ENCODE measurements at places on chromosomes 12 and 14. TPM values are rescaled to one million over a fixed set of nuclear protein-coding genes. Genes with fewer than 3 reads are reported as not detected.

Gene GPR137C
- total RNA-seq = 19.5 TPM

Gene CYP27B1
- 1.7 TPM for total RNA-seq

DNA sequence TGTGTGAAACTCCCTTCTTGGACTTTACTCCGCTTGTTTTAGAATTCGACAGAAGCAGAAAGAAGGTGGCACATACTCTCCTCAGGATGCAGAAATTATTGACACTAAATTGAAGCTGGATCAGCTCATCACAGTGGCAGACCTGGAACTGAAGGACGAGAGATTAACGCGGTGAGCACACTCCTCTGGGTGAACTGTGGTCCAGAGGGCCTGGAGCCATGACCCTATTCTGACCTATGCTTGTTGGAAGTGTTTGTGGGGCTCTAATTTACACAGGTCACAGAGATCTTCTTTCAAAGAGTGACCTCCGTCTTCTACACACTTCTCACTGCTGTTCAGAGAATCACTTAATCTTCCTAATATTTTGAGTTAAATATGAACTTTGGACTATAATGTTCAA, 72.5 kb upstream of the MYF6 start:
- H3K4me3 ChIP-seq = no peak overlapping the region
- H3K36me3 ChIP-seq = no peaks in the 10 kb centered on the region
- no peak for DNase-seq
- H3K27ac ChIP-seq = no peak overlapping the region
- H3K27me3 ChIP-seq = peaks cover 1% of the 10 kb centered on the region

- H3K27ac ChIP-seq = no peak overlapping the region
- no peak for DNase-seq
- no peaks in the 10 kb centered on the region for H3K4me1 ChIP-seq
- H3K4me3 ChIP-seq = no peak overlapping the region
- no peaks in the 10 kb centered on the region for H3K27me3 ChIP-seq
Measured at GRCh38 chr12:126891789-126892188, 1375.2 kb upstream of the TMEM132C start.

GRCh38 chr12:43733687-43734086, 24.9 kb downstream of the PUS7L start:
- no peaks in the 10 kb centered on the region for H3K4me1 ChIP-seq
- no peaks in the 10 kb centered on the region for H3K27me3 ChIP-seq
- no peak overlapping the region for H3K27ac ChIP-seq
- H3K36me3 ChIP-seq = no peaks in the 10 kb centered on the region

GRCh38 chr14:42523666-42524065, 917.0 kb downstream of the LRFN5 start:
- H3K4me1 ChIP-seq = peaks cover 27% of the 10 kb centered on the region
- DNase-seq = no peak
- H3K27me3 ChIP-seq = peaks cover 8% of the 10 kb centered on the region

- H3K4me3 ChIP-seq = peak overlapping the region; percentile 99
- peak overlapping the region; percentile 96 for H3K27ac ChIP-seq
- no peaks in the 10 kb centered on the region for H3K36me3 ChIP-seq
Measured at GRCh38 chr14:85531587-85532373, 1.8 kb downstream of the FLRT2 start.

Gene EXOC3L4
- total RNA-seq = 0.81 TPM

GRCh38 chr14:104820669-104821228, 19.8 kb downstream of the ZBTB42 start:
- peaks cover 8% of the 10 kb centered on the region for H3K4me1 ChIP-seq
- H3K27me3 ChIP-seq = peaks cover 21% of the 10 kb centered on the region
- H3K36me3 ChIP-seq = peaks cover 10% of the 10 kb centered on the region
- DNase-seq = peak; percentile 83
- no peak overlapping the region for H3K4me3 ChIP-seq

Gene RHOJ
- not detected for total RNA-seq

GRCh38 chr12:88310666-88311065, 168.6 kb downstream of the TMTC3 start:
- no peaks in the 10 kb centered on the region for H3K36me3 ChIP-seq
- no peak overlapping the region for H3K4me3 ChIP-seq
- H3K4me1 ChIP-seq = no peaks in the 10 kb centered on the region
- no peak overlapping the region for H3K27ac ChIP-seq
- no peak for DNase-seq
- no peaks in the 10 kb centered on the region for H3K27me3 ChIP-seq

GRCh38 chr14:95536671-95537070, 1.8 kb downstream of the GLRX5 start:
- H3K27me3 ChIP-seq = peaks cover 5% of the 10 kb centered on the region
- H3K4me1 ChIP-seq = peaks cover 36% of the 10 kb centered on the region
- H3K4me3 ChIP-seq = peak overlapping the region; percentile 94
- DNase-seq = no peak
- no peaks in the 10 kb centered on the region for H3K36me3 ChIP-seq
- no peak overlapping the region for H3K27ac ChIP-seq

Gene ZBTB42
- 6.0 TPM for total RNA-seq

GRCh38 chr12:58090685-58091084, 149.3 kb downstream of the ATP23 start:
- no peaks in the 10 kb centered on the region for H3K36me3 ChIP-seq
- no peak for DNase-seq
- no peak overlapping the region for H3K4me3 ChIP-seq
- H3K27me3 ChIP-seq = no peaks in the 10 kb centered on the region

DNA sequence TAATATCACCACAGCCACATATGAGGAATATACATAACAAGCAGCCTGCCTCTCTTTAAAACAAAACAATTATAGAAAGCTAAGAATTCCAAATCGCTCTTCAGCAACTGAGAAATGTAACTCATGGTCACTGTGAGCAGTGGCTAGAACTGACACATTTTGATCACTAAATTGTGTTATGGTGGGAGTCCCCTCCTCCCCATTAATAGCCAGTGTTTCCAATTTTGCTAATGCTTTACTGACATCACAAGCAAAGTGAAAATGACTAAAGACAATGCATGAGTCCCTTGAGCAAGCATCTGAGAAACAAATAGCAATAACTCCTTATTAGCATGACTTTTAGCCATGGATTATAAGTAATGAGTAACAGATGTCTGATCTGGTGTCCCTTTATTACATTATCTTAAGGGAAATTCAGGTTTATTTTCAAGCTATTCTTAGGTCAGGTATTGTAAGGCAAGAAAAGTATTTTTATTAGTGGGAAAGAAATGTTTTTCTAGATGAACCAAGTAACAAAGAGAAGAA, 148.3 kb downstream of the KCNH5 start:
- H3K27ac ChIP-seq = no peak overlapping the region
- no peaks in the 10 kb centered on the region for H3K36me3 ChIP-seq
- H3K4me3 ChIP-seq = no peak overlapping the region
- no peaks in the 10 kb centered on the region for H3K4me1 ChIP-seq

DNA sequence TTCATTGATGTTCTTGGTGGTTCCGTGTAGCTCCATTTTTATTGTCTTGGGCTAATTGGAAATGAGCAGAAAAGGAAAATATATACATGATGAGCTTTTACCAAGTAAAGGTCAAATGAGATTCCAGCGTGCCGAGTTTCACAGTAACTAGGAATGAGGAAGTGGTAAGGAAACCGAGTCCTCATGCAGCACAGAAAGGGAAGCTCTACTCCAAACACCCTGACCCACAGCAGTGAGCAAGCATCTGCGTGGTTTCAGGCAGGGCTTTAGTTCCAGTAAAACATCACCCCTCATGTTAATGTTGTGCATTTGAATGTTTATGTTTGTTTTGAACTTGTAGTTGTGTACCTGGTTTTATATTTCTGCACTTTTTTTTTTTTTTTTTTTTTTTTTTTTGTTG, 208.0 kb downstream of the SLC41A2 start:
- H3K27ac ChIP-seq = no peak overlapping the region
- peaks cover 7% of the 10 kb centered on the region for H3K36me3 ChIP-seq
- peaks cover 2% of the 10 kb centered on the region for H3K27me3 ChIP-seq
- H3K4me3 ChIP-seq = no peak overlapping the region
- DNase-seq = no peak

Gene SPRING1
- 40.8 TPM for total RNA-seq

DNA sequence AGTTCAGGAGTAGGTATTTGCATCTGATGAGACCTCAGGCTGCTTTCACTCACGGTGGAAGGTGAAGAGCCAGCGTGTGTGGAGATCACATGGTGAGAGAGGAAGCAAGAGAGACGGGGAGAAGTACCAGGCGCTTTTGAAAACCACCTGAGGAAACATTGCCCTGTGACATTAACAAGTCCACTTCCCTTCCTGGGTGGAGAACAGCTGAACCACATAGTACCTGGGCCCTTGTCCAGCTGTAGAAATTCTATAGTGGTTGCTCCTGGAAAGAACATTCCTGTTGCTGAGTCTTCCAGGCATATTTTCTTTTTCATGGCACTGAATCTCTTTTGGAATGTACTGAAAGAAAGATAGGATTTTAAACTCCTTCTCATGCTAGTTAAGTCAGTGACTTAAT, 87.3 kb upstream of the RIN3 start:
- H3K27me3 ChIP-seq = peaks cover 5% of the 10 kb centered on the region
- no peak overlapping the region for H3K27ac ChIP-seq
- H3K4me3 ChIP-seq = no peak overlapping the region
- H3K36me3 ChIP-seq = peaks cover 8% of the 10 kb centered on the region
- DNase-seq = no peak
- peaks cover 5% of the 10 kb centered on the region for H3K4me1 ChIP-seq

Gene BEGAIN
- total RNA-seq = 7.0 TPM

DNA sequence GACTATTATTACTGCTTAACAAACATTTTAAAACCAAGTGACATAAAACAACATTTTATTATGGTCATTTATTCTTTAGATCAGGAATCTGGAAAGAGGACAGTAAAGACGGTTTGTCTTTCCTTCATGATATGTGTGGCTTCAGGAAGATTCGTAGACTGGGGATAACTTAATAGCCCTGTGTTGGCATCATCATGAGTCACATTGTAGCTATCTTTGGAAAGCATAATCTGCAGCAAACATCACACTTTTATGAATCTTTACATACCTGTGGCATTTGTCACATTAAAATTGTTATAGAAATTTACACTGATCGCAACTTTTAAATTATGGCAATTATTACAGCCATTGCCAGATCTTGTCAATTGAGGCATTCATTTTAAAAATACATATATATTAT, 397.1 kb downstream of the NOVA1 start:
- H3K27ac ChIP-seq = no peak overlapping the region
- H3K36me3 ChIP-seq = no peaks in the 10 kb centered on the region
- H3K4me1 ChIP-seq = peaks cover 8% of the 10 kb centered on the region
- no peak overlapping the region for H3K4me3 ChIP-seq
- no peak for DNase-seq

Gene CCDC177
- 7.8 TPM for total RNA-seq

GRCh38 chr14:91237219-91237618, 7.3 kb downstream of the GPR68 start:
- no peak overlapping the region for H3K4me3 ChIP-seq
- peaks cover 17% of the 10 kb centered on the region for H3K36me3 ChIP-seq
- no peak overlapping the region for H3K27ac ChIP-seq
- peaks cover 7% of the 10 kb centered on the region for H3K27me3 ChIP-seq
- no peak for DNase-seq

DNA sequence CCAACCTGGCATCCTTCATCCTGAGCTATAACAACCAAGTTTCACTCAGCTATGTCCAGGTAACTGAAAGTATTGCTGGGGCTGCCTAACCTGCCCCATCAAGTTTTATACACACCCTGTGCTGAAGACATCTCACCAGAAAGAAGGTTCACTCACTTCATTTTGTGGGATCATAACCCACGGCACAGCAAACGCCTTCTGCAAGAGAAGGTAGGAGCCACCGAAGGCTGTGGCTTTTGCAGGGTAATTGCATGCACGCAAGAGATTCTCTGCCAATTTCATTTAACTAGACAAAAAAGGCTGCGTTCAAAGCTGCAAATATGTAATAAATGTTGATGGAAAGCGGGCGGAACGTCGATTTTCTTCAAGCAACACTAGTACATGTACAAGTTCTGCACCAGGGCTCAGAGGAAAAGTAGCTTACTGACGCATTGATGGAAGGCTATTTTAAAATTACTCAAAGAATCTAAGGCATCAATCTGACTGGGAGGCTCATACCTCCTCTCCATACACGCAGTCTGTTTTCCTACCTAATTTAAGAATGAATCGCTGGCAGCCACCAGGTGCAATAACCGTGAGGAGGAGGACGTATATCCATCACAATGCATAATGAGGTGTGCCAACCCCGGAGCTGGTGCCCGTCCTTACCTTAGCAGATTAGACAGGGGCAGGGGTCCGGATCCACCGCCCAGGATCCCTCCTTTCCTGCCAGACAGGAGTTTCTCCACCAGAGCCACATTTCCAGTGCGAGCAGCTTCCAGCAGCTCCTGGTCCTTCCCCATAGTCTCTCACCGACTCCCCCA, 1.1 kb downstream of the ANKS1B start:
- peaks cover 11% of the 10 kb centered on the region for H3K4me1 ChIP-seq
- H3K4me3 ChIP-seq = peak overlapping the region; percentile 91
- H3K27me3 ChIP-seq = peaks cover 7% of the 10 kb centered on the region
- no peak overlapping the region for H3K27ac ChIP-seq

GRCh38 chr14:46256381-46256780, 395.2 kb downstream of the RPL10L start:
- H3K27me3 ChIP-seq = no peaks in the 10 kb centered on the region
- H3K4me1 ChIP-seq = no peaks in the 10 kb centered on the region
- H3K27ac ChIP-seq = no peak overlapping the region
- no peak for DNase-seq

- no peak for DNase-seq
- H3K27me3 ChIP-seq = peaks cover 3% of the 10 kb centered on the region
- peaks cover 25% of the 10 kb centered on the region for H3K4me1 ChIP-seq
- peak overlapping the region; percentile 44 for H3K4me3 ChIP-seq
- no peaks in the 10 kb centered on the region for H3K36me3 ChIP-seq
Measured at GRCh38 chr12:124633365-124634362, 66.3 kb upstream of the NCOR2 start.

Gene OTX2
- total RNA-seq = 18.8 TPM

DNA sequence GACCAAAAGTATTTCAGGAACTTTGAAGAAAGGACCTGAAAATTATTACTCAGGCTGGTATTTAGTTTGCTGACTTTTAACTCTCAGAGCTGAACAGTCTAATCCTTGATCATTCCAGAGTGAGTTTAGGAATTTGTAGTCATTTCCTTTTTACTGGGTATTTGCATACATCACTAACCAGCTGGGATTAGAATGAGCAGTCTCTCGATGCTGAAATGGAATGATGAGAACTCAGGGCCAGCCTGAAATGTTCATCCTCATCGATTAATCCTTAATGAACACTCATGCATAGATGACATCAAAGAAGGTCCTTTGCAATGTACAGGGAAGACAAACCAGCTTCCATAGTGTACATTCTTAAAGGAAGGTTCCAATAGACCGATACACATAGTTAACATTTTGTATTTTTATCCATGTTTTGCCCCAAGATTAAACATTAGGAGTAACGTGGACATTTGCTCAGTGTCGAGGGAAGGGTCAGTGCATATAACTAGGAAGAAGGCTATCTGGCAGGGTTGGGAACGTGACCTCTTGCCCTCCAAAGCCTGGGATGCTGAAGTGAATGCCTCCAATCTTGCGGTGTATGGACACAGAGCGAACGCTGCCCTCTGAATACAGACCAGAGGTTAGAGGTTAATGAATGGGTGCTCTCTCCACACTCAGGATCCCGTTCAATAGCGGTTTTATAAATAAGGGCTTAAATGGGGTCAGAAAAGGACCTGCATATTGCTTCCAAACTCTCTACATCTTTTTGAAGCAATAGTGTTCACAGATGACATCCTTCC, 14.5 kb downstream of the FBXL14 start:
- DNase-seq = no peak

All from glutamatergic neuron (in vitro differentiated cells).